ENCODE measurements at places on chromosomes 11 and 22.
A peak's percentile ranks its signal among the peaks of the same experiment; 100 is the strongest.

GRCh38 chr11:16448123-16448717 is 91.9 kb upstream of the SOX6 start:
- DNase-seq, result no peak

- DNase-seq, result no peak
Measured at GRCh38 chr11:105092256-105093239, 47.0 kb downstream of the CARD18 start.

GRCh38 chr11:113286509-113287497 is 27.6 kb upstream of the TTC12 start:
- DNase-seq, result no peak

DNA sequence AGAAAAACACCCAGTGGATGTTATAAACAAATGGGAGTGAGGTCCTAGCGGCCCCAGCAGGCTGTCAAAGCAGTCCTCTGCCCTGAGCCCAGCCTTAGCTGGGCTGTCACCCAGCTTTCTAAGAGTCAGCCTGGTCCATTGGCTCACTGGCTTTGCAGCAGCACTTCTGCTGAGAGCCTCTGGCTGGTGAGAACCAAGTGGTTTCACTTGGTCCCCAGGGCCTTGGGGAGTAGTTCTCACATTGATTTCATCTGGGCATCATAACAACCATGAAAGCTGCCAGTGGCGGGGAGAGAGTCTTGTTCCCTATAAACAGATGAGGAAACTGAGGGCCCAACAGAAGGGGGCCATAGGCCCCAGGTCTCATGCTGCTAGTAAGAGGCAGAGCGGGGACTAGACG is 11.4 kb downstream of the SEC14L6 start:
- DNase-seq, result no peak

- no peak for DNase-seq
Measured at GRCh38 chr11:117443266-117444186, 115.9 kb downstream of the CEP164 start.

- DNase-seq, result no peak
Measured at GRCh38 chr11:48129697-48130395, 86.8 kb upstream of the OR4B1 start.

GRCh38 chr11:119741369-119742262 is 12.6 kb upstream of the NECTIN1 start:
- no peak for DNase-seq

DNA sequence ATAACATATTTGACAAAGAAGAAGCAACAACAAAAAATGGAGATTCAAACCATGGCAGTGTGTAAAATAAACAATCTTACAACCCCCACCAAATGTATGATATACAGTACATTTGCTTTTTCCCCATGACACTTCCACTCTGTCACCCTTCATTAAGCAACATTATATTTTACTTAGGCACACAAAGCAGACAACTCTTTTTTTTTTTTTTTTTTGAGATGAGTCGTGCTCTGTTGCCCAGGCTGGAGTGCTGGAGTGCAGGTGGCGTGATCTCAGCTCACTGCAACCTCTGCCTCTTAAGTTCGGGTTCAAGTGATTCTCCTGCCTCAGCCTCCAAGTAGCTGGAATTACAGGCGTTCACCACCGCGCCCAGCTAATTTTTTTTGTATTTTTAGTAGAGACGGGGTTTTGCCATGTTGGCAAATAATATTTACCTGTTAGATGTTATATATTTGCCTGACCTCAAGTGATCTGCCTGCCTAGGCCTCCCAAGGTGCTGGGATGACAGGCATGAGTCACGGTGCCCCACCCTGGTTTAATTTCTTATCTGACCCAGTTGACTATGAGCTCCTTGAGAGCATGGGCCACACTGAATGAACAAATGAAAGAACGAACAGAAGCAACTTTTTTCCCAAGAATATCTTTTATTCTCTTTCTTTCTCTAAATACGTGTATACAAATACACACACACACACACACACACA is 5.5 kb upstream of the PCF11 start:
- no peak for DNase-seq

- no peak for DNase-seq
Measured at GRCh38 chr11:124039557-124039956, 1.6 kb downstream of the OR10G7 start.

- DNase-seq, result no peak
Measured at GRCh38 chr11:63918507-63919191, 1.7 kb upstream of the RCOR2 start.

GRCh38 chr11:8097926-8098325 is 16.9 kb downstream of the TUB start:
- DNase-seq, result no peak

DNA sequence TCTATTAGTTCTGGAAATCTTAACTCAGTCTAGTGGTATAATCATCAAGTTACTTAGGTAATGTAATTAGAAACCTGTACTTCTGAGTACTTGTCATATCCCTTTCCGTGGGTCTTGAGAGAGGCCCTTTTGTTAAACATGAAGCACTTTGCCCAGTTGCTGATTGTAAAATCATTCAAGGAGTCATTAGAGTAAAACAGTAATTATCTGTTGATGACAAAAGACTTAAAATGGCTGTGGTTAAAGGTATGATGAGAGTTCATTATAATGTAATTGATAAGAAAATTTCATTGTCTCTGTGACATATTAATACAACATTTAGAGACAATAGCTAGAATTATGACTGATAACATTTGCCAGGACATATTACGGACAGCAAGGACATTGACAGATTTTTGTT is 34.3 kb downstream of the PRR5L start:
- DNase-seq, result no peak

DNA sequence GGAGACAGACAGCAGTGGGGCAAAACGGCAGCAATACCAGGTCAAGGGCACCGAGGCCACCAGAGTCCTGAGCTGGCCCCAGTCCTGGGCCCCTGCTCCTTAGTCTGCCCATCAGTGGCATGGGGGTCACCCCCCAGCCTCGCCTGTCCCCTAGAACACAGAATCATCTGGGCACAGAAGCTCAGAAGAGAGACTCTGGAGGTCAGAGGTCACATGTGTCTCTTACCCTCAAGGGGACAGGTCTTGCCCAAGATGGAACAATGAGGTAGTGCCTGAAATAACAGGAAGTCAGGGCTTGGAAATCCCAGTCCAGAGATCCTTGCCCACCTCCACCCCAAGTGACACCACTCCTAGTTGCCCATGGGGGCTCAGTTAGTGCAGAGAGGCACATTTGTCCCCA is 20.6 kb downstream of the PDE2A start:
- no peak for DNase-seq

DNA sequence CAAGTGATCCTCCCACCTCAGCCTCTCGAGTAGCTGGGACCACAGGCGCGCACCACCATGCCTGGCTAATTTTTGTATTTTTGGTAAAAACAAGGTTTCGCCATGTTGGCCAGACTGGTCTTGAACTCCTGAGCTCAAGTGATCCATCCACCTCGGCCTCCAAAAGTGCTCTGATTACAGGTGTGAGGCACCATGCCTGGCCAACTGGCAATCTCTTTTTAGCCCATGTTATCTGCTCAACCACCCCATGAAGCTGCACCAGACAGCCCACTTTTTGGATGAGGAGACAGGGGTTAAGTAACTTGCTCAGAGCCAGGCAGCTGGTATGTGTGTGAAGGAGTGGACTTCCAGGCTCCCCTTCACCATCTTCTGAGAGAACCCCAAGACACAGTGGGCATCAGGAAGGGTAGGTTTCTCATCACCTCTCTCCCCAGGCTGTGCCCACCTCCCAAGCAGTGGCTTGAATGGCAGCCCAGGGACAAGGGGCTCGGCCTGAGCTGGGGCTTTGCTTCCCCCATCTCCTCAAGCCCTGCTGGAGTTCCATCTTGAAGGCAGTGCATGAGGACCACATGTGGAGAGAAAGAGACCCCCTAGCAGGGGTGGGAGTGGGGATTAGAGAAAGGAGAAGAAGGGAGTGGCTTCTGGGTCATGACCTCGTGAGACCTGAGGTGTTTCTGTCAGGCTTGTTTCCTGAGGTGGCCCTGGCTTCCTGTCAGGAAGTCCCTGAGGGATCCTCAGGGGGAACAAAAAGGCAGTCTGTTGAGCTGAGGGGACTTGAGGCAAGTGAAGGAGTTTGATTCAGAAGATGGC is 87.5 kb upstream of the PARVA start:
- no peak for DNase-seq

- no peak for DNase-seq
Measured at GRCh38 chr11:21229224-21229623, 559.8 kb downstream of the NELL1 start.

- no peak for DNase-seq
Measured at GRCh38 chr11:5088556-5088955, 19.2 kb downstream of the OR52E1 start.

DNA sequence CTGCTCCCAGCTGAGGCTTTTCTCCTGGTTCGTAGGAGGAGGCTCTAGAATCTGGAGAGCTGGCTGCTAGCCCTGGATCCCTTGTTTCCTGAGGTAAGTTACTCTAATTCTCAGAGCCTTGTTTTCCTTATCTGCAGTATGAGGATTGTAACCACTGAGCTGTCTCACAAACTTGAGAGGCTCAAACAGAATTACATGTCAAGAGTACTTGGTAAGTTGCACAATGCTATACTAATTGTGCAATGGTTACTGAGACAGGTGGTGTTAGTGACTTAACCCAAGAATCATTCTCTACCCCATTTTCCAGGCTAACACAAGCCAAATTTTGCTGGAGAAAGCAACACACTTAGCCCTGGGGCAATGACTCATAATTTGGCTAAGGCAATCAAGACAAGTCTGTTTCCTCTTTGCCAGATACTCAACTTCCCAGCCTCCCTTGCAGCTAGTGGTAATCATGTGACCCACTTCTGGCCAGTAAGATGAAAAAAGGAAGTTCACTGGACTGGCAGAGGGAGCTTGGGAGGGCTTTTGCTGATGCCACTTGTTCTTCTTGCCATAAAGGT is 348.0 kb downstream of the TENM4 start:
- peak; percentile 65 for DNase-seq

DNA sequence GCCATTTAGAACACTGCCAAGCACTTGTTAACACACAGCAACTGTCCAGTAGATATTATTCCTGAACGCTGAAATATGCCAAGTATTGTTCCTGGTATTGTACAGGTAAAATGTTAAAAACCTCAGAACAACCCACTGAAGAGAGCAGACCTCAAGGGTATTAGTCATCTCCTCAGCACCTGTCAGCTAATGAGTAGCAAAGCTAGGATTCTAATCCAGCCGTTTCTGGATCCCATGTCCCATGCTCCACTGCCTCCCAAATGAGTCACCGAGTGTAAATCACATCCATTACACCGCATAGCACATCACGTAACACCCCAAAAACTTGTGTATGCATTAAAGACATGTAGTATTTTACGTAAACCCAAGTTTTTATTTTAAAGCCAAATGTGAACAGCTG is 705.4 kb upstream of the TENM4 start:
- DNase-seq, result no peak

- no peak for DNase-seq
Measured at GRCh38 chr11:64581057-64581523, 9.9 kb upstream of the SLC22A12 start.

GRCh38 chr11:12901874-12902481 is 107.1 kb upstream of the RASSF10 start:
- DNase-seq, result peak; percentile 4

DNA sequence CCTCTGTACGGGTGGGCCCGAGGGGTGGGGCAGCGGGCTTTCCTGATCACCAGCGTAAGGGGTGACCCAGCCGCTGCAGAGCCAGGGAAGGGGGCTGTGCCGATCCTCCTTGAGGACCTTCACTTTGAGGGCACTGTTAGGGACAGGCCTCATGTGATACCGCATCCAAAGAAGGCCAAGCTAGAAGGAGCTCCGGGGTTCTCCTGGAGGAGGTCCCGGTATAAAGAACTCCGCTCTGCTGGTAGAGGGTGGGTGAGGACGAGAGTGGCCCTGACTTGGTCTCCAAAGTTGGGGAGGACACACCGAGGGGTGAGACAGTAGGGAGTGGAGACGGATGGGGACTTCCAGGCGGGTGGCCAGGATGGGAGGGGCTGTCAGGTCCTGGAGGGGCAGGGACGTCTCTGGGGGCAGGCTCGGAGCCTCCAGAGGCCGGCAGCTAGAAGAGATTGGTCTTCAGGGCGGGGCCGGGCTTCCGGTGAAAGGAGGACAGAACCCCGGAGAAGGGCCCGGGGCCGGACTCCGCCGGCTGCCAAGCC is 4.6 kb downstream of the PHOX2A start:
- DNase-seq, result no peak

GRCh38 chr11:92046103-92046502 is 178.5 kb upstream of the FAT3 start:
- no peak for DNase-seq

- DNase-seq, result no peak
Measured at GRCh38 chr22:22558071-22558971, 744 bp downstream of the PRAME start.

Data from T1000 (cell line).